ENCODE measurements at places on chromosomes 6 and 20. TPM values are rescaled to one million over a fixed set of nuclear protein-coding genes. Genes with fewer than 3 reads are reported as not detected.

Gene STXBP5
- polyA plus RNA-seq, result 8.2 TPM

- H3K4me3 ChIP-seq, result no peak overlapping the region
- peaks cover 22% of the 10 kb centered on the region for H3K4me1 ChIP-seq
- H3K36me3 ChIP-seq, result no peaks in the 10 kb centered on the region
- DNase-seq, result no peak
Measured at GRCh38 chr20:53625311-53626129, 31.9 kb upstream of the ZNF217 start.

GRCh38 chr6:18978337-18979128, 591.4 kb downstream of the RNF144B start:
- H3K4me1 ChIP-seq, result no peaks in the 10 kb centered on the region
- no peaks in the 10 kb centered on the region for H3K27me3 ChIP-seq
- no peak overlapping the region for H3K27ac ChIP-seq
- DNase-seq, result no peak

Gene PTCRA
- polyA plus RNA-seq, result 0.09 TPM

Gene BICRAL
- 2.9 TPM for polyA plus RNA-seq

- H3K4me1 ChIP-seq, result peaks cover 17% of the 10 kb centered on the region
- no peak for DNase-seq
- H3K27me3 ChIP-seq, result no peaks in the 10 kb centered on the region
- H3K27ac ChIP-seq, result no peak overlapping the region
- H3K36me3 ChIP-seq, result peaks cover 13% of the 10 kb centered on the region
Measured at GRCh38 chr6:166542580-166542912, 43.9 kb downstream of the RAMACL start.

GRCh38 chr6:153074761-153075160, 56.3 kb downstream of the RGS17 start:
- DNase-seq, result no peak
- no peak overlapping the region for H3K27ac ChIP-seq
- no peaks in the 10 kb centered on the region for H3K4me1 ChIP-seq
- no peaks in the 10 kb centered on the region for H3K36me3 ChIP-seq

GRCh38 chr20:38001173-38001875, 31.9 kb downstream of the TTI1 start:
- no peaks in the 10 kb centered on the region for H3K27me3 ChIP-seq
- H3K4me1 ChIP-seq, result peaks cover under 1% of the 10 kb centered on the region
- DNase-seq, result no peak

DNA sequence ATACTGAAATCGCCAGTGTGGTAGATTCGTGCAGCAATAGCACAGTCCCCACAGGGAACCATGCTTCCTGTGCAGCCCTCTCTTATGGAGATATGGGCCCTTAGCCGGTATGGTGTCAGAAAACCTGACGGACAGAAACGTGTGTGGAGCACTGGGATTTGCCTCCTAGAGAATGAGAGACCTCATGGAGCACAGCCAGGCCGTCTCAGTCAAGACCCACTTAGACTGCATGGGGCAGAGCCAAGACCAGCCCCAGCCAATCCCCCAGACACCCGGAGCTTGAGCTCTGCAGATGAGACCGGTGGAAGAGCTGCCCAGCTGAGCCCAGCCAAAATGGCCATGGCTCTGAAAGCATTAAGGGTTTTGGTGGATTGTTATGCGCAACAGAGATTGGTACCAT, 163.7 kb downstream of the DLL1 start:
- no peak for DNase-seq
- H3K36me3 ChIP-seq, result no peaks in the 10 kb centered on the region
- H3K4me1 ChIP-seq, result peaks cover 31% of the 10 kb centered on the region
- H3K27ac ChIP-seq, result peak overlapping the region; percentile 69

DNA sequence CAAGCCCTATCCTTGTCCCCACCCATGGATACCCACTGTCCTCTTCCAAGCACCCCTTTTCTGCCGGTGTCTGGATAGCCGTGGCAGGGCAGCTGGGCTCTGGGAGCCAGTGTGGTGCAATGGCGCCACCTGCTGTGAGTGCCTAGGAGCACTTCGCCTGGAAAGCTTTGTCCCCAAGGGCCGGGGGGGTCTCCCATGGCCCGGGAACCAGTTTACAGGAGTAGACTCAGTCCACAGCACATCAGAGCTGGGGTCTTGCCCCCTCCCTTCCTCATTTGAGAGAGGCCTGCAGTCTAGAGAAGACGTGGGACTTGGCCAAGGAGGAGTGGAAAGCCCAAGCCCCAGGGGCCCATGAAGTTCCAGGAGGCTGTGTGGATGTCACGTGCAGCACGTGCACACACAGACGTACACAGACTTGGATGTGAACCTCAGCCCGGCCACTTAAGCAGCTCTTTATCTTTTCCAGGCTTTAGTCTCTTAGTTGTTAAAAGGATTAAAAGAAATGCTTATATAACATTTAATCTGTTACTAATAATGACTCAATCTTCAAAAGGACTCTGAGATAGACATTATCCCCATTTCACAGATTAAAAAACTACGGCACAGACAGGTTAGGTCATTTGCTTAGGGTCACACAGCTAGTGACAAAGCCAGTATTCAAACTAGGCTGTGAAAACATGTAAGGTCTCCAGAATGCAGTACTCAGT, 40.9 kb upstream of the CDH22 start:
- H3K27ac ChIP-seq, result no peak overlapping the region
- H3K4me3 ChIP-seq, result no peak overlapping the region
- H3K4me1 ChIP-seq, result no peaks in the 10 kb centered on the region
- DNase-seq, result peak; percentile 66

GRCh38 chr20:37542281-37542680, 14.6 kb upstream of the BLCAP start:
- no peaks in the 10 kb centered on the region for H3K36me3 ChIP-seq
- H3K4me1 ChIP-seq, result no peaks in the 10 kb centered on the region
- H3K27me3 ChIP-seq, result no peaks in the 10 kb centered on the region

- no peak for DNase-seq
- no peaks in the 10 kb centered on the region for H3K27me3 ChIP-seq
- peaks cover 5% of the 10 kb centered on the region for H3K4me1 ChIP-seq
- no peaks in the 10 kb centered on the region for H3K36me3 ChIP-seq
- H3K27ac ChIP-seq, result peak overlapping the region; percentile 95
Measured at GRCh38 chr6:113855500-113856374, 1.4 kb upstream of the MARCKS start.

- H3K27ac ChIP-seq, result no peak overlapping the region
- no peak overlapping the region for H3K4me3 ChIP-seq
- peaks cover 5% of the 10 kb centered on the region for H3K27me3 ChIP-seq
Measured at GRCh38 chr6:7445101-7445500, 55.5 kb downstream of the RIOK1 start.

Gene PXDC1
- 24.3 TPM for polyA plus RNA-seq

Gene EBF4
- polyA plus RNA-seq, result 0.42 TPM

Gene BNIP5
- 0.01 TPM for polyA plus RNA-seq

GRCh38 chr20:46797206-46797605, 87.8 kb downstream of the SLC2A10 start:
- no peaks in the 10 kb centered on the region for H3K4me1 ChIP-seq
- no peak overlapping the region for H3K4me3 ChIP-seq
- no peaks in the 10 kb centered on the region for H3K36me3 ChIP-seq
- H3K27ac ChIP-seq, result no peak overlapping the region
- DNase-seq, result no peak

Gene HLA-DOA
- 0.77 TPM for polyA plus RNA-seq

DNA sequence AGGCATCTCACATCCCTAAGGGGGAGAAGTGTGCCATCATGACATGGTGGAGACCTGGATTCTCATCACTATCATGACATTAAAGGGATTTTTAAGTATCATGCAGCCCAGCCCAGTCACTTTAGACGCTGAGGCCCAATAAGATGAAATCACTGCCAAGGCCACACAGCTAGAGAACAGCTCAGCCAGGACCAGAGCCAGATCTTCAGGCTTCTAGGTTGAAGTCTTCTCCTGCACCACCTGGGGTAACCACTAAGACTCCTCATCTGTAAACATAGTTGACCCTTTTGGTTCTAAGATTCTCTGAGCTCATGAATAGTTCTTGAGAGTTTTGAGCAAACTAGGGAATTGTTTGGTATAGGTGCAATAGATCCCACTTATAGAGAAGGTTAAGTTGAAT, 125.1 kb downstream of the TCP11 start:
- no peak for DNase-seq
- peak overlapping the region; percentile 83 for H3K27ac ChIP-seq
- no peaks in the 10 kb centered on the region for H3K27me3 ChIP-seq
- peaks cover 3% of the 10 kb centered on the region for H3K36me3 ChIP-seq
- peaks cover 56% of the 10 kb centered on the region for H3K4me1 ChIP-seq
- H3K4me3 ChIP-seq, result no peak overlapping the region

Gene BEND6
- polyA plus RNA-seq, result 0.60 TPM

DNA sequence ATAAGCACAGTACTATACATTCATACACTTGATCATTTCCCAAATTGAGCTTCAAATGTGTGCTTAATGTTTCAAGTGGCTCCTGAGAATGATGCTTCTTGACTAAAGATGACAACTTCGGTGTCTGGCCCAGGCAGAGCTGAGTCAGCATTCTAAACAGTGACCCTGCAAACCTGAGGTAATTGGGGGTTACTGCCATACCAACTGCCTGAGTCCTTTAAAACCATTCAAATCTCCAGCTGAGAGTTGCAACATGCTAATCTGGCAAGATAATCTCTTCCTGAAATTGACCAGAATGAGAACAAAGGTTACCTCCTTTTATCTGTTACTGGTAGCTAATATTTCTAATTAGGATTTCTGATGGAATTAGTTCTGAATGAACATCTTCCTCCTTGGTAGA, 8.2 kb downstream of the BACH2 start:
- H3K36me3 ChIP-seq, result no peaks in the 10 kb centered on the region
- no peak overlapping the region for H3K4me3 ChIP-seq
- peaks cover 70% of the 10 kb centered on the region for H3K4me1 ChIP-seq
- H3K27ac ChIP-seq, result peak overlapping the region; percentile 65
- DNase-seq, result no peak

DNA sequence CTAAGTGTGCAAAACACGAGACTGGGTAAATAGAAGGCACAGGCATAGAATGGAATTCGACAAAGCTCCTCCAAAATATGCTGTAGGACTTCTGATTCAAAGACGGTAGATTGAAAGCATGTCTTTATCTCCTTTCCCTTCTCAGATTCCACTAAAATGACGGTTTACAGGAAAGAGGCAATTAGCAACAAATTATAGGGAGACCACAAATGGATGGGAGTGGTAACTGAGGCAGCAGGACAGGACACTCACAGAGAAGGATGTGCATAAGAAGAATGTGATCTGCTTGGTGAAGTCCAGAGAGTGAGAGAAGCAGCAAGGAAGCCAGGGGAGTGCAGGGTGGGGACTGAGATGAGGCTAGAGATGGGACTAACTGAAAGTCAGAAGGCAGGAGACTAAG, 113.4 kb upstream of the MRPS10 start:
- no peaks in the 10 kb centered on the region for H3K27me3 ChIP-seq
- no peaks in the 10 kb centered on the region for H3K4me1 ChIP-seq
- DNase-seq, result no peak
- H3K4me3 ChIP-seq, result no peak overlapping the region
- H3K36me3 ChIP-seq, result no peaks in the 10 kb centered on the region
- no peak overlapping the region for H3K27ac ChIP-seq

All from psoas muscle (tissue), 8 donors.